ENCODE measurements at places on chromosomes 5 and 9. TPM values are rescaled to one million over a fixed set of nuclear protein-coding genes. Genes with fewer than 3 reads are reported as not detected.

INSYN2B gene
- 70.7 TPM for total RNA-seq

CTSV gene
- total RNA-seq = 11.2 TPM

ZNF354C gene
- 0.32 TPM for total RNA-seq

CBY3 gene
- not detected for total RNA-seq

LEAP2 gene
- not detected for total RNA-seq

THG1L gene
- total RNA-seq = 6.1 TPM

C9 gene
- total RNA-seq = not detected

ALDH1A1 gene
- 0.71 TPM for total RNA-seq

CD14 gene
- not detected for total RNA-seq

EGFLAM gene
- not detected for total RNA-seq

SLC4A9 gene
- total RNA-seq = not detected

ADAMTS13 gene
- not detected for total RNA-seq

OSMR gene
- 21.3 TPM for total RNA-seq

SPATA31C1 gene
- total RNA-seq = not detected

DDX4 gene
- total RNA-seq = not detected

TMEM167A gene
- 79.1 TPM for total RNA-seq

PCDHA6 gene
- total RNA-seq = not detected

DMRTA1 gene
- 3.1 TPM for total RNA-seq

SV2C gene
- total RNA-seq = not detected

ASTN2 gene
- total RNA-seq = 4.3 TPM

CTXN3 gene
- not detected for total RNA-seq

PCSK1 gene
- total RNA-seq = 1.5 TPM

RAD17 gene
- total RNA-seq = 8.5 TPM

DBH gene
- not detected for total RNA-seq

IFNA10 gene
- not detected for total RNA-seq

RBM27 gene
- total RNA-seq = 18.7 TPM

SLC25A2 gene
- total RNA-seq = 0.05 TPM

LCN1 gene
- total RNA-seq = not detected

MAMDC4 gene
- 0.44 TPM for total RNA-seq

TMEM174 gene
- total RNA-seq = not detected

CDO1 gene
- 0.05 TPM for total RNA-seq

AFAP1L1 gene
- total RNA-seq = 9.1 TPM

PHYHD1 gene
- not detected for total RNA-seq

CDKN2A gene
- total RNA-seq = 597 TPM

ADGRD2 gene
- total RNA-seq = not detected

CRB2 gene
- total RNA-seq = not detected

CATSPER3 gene
- total RNA-seq = not detected

CDKN2AIPNL gene
- 29.9 TPM for total RNA-seq

ACSL6 gene
- total RNA-seq = not detected

ANKRD31 gene
- 0.02 TPM for total RNA-seq

PRRT1B gene
- not detected for total RNA-seq

FBP2 gene
- total RNA-seq = not detected

HSPB3 gene
- 4.9 TPM for total RNA-seq

SLC27A6 gene
- not detected for total RNA-seq

SLCO6A1 gene
- not detected for total RNA-seq

LRRC26 gene
- not detected for total RNA-seq
